ENCODE measurements at places on chromosomes 7 and 10. TPM values are rescaled to one million over a fixed set of nuclear protein-coding genes. Genes with fewer than 3 reads are reported as not detected.

Gene PVRIG
- total RNA-seq, result not detected

Gene SVOPL
- total RNA-seq, result not detected

Gene NMT2
- total RNA-seq, result 22.9 TPM

Gene PAPOLB
- total RNA-seq, result not detected

Gene ADCY1
- not detected for total RNA-seq

GRCh38 chr7:10824154-10824553 is 149.5 kb upstream of the PHF14 start:
- H3K27me3 ChIP-seq, result no peaks in the 10 kb centered on the region
- DNase-seq, result no peak
- H3K4me1 ChIP-seq, result no peaks in the 10 kb centered on the region
- no peak overlapping the region for H3K27ac ChIP-seq
- no peak overlapping the region for H3K4me3 ChIP-seq

DNA sequence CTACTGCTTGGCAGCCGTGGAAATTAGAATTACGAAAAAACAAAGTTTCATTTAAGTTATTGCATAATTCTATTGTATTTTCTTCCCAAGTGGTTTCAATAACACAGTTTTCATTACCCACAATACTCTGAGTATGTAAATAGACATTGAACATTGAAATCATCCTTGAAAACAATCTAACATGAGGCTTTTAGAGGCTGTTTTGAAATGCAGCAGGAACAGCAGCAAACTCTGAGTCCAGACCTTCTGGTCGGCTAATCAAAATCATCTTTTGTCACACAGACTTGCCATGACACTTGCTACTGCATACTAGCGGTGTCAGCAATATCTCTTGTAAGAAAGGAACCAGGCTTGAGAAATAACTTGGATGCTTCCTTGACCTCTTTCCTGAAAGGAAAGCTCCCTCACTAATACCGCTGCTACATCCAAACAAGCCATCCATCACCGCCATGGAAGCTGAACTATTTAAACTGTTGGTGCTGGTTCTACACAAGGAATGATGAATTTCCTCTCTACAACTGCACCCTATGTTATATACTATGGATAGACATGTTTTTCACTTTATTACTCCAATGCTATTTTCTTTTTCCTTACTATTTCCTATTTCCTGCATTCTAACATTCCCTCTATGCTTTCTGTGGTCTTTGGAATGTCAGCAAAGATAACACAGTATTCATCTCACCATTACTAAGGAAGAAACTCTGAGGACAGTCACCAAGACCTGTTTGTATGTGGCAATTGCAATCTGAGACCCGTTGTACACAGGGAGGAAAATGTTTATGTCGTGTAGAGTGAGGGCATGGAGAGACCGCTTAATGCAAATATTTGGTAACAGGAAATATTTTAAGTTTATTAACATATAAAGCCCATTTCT is 130.8 kb downstream of the ITGA8 start:
- H3K4me3 ChIP-seq, result no peak overlapping the region
- no peaks in the 10 kb centered on the region for H3K4me1 ChIP-seq
- no peak overlapping the region for H3K27ac ChIP-seq
- no peak for DNase-seq

- H3K27ac ChIP-seq, result no peak overlapping the region
- peaks cover 6% of the 10 kb centered on the region for H3K36me3 ChIP-seq
- H3K4me3 ChIP-seq, result no peak overlapping the region
- no peak for DNase-seq
- no peaks in the 10 kb centered on the region for H3K4me1 ChIP-seq
Measured at GRCh38 chr10:110129490-110129889, 77.9 kb upstream of the MXI1 start.

GRCh38 chr7:33742521-33742920 is 162.8 kb upstream of the BMPER start:
- no peak overlapping the region for H3K27ac ChIP-seq
- no peaks in the 10 kb centered on the region for H3K36me3 ChIP-seq
- H3K4me3 ChIP-seq, result no peak overlapping the region
- H3K27me3 ChIP-seq, result no peaks in the 10 kb centered on the region

DNA sequence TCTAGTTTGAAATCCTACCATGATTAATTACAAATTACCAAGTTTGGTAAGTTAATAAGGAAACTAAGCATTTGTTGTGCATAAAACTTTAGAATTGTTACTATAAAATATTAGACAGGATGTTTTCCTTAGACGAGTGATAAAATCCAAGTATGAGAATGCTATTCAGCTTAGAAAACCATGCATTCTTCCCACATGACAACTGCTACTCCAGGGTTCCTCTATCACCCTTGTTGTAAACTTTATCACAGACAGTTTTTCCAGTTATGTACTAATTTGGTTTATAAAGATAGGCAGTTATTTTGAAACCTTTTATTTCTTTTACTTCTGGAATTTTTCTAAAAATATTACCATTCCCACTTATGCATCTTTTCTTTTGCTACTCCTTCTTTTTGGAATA is 52.0 kb downstream of the SIRT1 start:
- no peaks in the 10 kb centered on the region for H3K36me3 ChIP-seq
- H3K27ac ChIP-seq, result no peak overlapping the region
- no peaks in the 10 kb centered on the region for H3K27me3 ChIP-seq
- DNase-seq, result no peak
- no peak overlapping the region for H3K4me3 ChIP-seq

- peaks cover 7% of the 10 kb centered on the region for H3K36me3 ChIP-seq
- no peak overlapping the region for H3K4me3 ChIP-seq
- no peak overlapping the region for H3K27ac ChIP-seq
Measured at GRCh38 chr7:127997226-127997922, 33.9 kb downstream of the LRRC4 start.
